ENCODE measurements at places on chromosomes 3 and 15.

DNA sequence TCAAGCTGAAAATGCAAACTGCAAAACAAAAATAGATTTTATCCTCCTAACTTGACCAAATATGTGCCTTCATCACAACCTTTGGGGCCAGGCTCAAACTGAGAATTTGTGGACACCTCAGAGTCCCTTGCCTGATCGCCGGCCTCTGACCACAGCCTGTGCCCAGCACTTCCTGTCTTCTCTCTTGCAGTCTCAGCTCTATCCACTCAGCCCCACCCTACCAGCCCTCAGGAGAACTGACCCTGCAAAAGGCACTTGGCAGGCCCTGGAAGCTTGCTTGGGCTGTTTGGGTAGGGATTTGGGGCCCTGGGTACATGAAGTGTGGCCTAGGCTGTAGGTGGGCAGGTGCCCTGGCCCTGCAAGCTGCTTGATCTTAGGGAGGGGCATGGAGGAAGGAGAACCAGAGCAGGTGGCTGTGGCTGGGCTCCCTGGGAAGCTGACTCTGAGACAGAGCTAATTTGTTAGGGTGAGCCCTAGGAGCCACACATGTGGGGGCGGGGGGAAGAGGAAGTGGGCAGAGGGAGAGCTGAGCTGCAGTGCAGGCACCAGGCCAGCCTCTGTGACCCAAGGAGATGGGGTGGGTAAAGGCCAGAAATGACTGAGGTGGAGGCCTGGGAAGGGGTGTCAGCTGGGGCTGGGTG lies 8.6 kb downstream of the CLEC3B start:
- no peak for DNase-seq

GRCh38 chr3:100482176-100482575 lies 10.2 kb upstream of the TMEM45A start:
- DNase-seq = no peak

- DNase-seq = peak; percentile 23
These were observed 92.8 kb downstream of the GOLIM4 start for GRCh38 chr3:168002786-168003368.

DNA sequence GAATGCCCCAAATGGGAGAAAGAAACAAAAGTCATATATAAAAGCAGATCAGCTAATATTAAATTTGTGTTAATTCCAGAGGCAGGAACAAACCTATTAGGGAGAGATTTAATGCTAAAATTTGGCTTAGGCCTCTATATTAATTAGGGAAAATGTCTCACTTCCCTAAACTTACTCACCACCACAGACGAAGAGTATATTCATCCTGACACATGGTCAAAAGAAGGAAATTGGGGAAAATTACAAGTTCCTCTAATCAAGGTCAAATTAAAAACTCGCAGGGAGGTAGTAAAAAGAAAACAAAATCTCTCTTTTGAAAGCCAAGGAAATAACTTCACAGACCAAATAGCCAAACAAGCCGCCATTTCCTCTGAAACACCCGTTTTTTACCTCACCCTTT lies 32.2 kb downstream of the GRM2 start:
- no peak for DNase-seq

GRCh38 chr3:50208677-50209344 lies 3.7 kb downstream of the SLC38A3 start:
- no peak for DNase-seq

DNA sequence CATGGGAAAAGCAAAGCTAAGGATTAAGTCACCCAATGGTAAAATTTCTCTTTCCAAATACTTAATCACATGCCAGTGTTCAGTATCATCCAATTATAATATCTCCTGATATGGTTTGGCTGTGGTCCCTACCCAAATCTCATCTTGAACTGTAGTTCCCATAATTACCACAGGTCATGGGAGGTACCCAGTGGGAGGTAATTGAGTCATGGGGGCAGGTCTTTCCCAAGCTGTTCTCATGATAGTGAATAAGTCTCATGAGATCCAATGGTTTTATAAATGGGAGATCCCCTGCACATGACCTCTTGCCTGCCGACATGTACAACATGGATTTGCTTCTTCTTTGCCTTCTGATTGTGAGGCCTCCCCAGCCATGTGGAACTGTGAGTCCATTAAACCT lies 26.1 kb upstream of the NMB start:
- DNase-seq = peak; percentile 19

DNA sequence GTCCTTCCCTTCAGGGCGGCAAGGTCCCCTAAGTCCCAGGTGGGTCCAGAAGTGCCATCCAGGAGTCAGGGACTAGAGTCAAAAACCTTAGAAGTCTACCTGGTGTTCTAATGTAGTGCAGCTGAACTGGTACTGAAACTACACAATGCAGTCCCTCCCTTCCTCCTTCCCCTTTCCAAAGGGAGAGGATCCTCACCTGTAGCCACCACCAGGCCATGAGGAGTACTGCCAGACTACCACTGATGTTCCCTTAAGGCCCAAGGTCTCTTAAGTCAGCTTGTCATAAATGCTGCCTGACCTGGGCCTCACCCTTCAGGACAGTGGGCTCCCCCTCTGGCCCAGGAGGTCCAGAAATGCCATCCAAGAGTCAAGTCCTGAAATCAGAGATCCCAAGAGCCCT lies 98.9 kb downstream of the ULK4 start:
- no peak for DNase-seq

- DNase-seq = no peak
These were observed 18.6 kb downstream of the TMEM266 start for GRCh38 chr15:76078285-76078877.

DNA sequence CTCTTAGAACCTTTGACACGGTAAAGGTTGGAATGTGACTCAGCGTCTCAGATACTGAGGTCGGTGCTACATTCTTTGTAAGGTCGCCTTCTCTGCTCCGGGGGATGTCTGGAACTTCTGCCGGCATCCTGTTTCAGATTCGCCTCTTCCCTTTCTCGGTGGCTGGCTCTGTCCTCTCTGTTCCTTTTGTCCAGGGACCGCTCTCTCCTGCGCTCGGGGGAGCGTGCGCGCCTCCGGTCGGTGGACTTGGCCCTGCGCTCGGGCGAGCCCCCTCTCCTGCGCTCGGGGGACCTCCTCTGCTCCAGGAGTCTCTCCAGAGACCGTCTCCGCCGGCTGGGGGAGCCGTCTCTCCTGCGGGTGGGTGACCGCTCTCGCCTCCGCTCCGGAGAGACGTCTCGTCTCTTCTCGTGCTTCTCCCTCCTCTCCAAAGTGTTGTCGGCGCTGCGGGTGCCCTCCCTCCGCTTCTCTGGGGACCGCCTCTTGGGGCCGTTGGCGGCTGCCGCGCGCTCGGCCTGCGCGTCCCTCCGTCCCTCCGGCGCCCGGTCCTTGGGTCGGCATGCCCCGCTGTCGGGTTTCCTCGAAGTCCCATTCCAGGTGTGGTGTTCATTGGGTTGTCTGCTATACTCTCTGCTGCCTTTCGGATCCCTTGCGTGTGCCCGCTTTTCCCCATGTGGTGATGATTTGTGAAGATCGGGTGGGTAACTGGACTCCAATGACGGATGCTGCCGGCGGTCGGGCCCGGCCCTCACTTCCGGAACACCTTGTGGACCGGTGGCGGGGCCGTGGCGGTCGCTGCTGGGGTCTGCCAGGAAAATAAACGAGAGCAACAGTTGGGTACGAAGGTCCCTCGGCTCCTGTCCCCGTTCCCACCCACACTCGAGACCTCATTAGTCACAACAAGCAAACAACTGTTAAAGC lies 668.8 kb upstream of the ADAMTS9 start:
- DNase-seq = no peak

GRCh38 chr3:10471054-10471688 lies 34.2 kb downstream of the ATP2B2 start:
- no peak for DNase-seq

DNA sequence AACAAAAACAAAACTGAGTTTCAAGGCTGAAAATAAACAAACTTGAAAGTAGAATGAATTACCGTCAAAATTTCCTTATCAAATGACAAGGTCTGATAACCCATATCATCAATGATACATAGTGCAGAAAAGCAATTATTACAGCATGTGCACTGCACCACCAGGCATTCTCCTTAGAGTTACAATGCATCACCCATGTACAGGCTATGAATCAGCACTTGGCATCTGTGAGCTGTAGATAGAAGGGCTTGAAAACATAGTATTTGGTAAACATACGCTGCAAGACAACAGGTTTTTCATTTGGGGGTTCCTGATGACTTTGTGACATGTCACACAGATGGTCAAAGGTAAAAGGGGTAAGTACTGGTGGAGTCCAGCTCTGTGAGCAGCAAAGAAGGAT lies 265.1 kb downstream of the CTNNB1 start:
- no peak for DNase-seq

- DNase-seq = no peak
These were observed 56.2 kb downstream of the ROPN1B start for GRCh38 chr3:126025116-126025729.

DNA sequence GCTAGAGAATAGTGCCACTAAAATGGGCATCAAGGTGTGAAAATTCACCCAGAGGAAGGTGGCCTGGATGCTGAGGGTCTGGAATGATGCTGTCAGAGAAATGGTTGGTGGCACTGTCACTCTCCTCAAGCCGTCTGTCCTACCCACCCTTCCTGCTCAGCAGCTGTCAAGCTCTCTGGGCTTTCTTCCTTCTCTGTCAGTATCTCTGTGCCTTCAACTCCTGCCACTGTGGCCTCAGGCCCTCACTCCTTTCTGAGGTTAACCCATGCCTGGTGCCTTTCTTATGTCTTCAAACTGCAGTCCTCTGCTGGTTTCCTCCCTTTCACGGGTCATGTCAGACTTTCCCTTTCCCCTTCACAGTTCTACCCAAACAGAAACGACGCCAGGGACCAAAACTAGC lies 4.4 kb downstream of the MYO5C start:
- no peak for DNase-seq

DNA sequence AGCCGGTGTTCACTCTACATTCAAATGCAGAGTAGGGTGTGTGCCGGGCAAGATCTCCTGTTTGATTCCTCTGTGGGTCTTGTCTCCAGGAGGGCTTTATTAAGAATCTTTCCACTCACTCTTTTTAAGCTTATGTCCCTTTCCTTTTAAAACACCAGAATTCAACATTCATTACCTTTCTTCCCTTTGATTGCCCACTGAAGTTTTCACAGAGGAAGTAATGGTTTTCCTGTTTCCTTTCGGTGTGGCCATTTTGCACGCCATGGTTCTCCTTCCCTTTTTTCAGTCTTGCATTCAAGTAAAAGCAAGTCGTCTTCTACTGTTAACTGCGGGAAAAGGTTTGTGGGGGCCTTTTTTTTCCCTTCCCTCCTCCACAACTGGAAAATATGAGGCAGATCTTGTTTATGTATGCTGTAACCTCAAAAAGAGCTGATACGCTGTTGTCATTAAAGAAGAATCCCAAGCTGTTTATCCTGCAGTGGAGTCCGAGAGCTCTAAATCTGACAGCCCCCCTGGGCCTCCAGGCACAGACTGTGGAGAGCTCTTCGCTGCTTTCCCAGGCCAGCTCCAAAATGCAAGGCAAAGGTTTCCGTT lies 40.5 kb downstream of the FILIP1L start:
- no peak for DNase-seq

- no peak for DNase-seq
These were observed 80.7 kb upstream of the GSK3B start for GRCh38 chr3:120174811-120175539.

DNA sequence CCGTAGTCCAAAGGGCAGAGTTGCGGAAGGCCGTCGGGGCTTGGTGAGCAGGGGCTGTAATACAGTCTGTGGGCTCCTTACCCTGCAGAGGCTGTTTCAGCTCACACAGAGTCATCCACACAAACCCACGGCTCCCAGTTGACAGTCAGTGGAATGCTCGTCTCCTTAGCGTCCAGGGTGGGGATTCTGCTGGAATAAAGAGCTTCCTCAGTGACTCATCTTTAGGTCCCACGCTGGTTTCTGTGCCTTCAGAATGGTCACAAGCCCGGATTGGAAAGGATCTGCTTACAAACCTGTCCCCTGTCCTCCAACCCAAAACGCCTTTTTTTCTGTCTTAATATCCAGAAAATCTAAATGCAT lies 201.3 kb upstream of the TPM1 start:
- DNase-seq = no peak

DNA sequence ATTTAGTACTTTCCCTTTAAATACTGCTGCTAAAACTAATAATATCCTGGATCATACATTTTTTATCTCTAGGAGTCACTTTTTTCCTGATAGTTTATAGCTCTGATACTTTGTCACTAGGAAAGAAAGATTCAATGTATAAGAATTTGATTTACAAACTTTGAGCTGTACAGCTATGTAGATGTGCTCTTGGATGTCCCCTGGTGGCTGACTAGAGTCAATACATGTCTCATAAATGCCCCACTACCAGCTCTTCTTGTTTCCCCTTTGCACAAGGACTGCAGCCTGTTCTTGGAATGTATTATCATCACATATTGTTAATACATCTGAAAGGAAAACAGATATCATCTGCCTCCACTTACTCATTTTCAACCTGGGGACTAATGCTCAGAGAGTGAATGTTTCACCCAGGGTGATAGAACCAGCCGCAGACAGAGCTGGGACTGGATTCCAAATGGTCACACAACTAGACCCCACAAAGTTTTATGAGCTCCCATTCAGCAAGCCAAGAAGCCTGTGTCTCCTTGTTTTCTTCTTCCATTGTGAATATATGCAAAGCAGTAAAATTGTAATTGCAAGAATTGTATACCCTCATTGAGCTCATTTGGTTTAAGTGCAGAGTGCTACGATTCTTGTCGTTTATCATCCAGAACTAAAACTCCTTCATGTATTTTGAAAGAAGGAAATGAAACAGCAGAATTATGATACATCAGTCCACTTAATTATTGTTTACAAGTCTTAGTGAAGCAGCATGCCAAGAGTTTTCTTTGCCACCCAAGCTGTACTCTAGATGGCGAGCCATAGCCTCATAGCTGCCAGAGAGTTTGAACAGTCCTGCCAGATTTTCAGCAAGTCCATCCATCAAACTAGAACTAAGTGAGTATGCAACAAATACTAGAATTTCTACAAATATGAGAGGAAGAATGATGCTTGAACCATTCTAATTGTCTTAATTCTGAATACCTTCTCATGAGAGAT lies 261.6 kb upstream of the LMCD1 start:
- DNase-seq = peak; percentile 11

GRCh38 chr3:185042312-185043050 lies 110.4 kb downstream of the C3orf70 start:
- no peak for DNase-seq

DNA sequence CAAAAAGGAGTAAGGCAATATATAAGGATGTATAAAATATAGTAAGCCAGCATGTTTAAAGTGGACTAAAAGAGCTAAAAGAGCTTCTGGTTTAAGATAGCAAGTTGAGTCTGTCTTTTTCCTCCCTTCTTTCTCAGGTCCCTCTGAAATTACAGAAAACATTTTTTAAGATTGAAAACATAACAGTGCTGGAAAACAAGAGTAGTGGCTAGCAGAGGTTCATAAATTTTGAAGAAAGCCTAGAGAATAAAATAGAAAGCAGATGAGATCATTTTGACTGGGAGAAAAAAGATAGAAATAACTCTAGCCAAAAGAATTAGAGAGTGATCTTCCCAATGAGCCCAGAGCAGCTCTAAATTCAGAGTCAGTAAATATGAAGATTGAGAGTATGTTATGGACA lies 41.9 kb downstream of the ATP8B4 start:
- no peak for DNase-seq

- DNase-seq = no peak
These were observed 120.3 kb downstream of the AKAP13 start for GRCh38 chr15:85500729-85501128.

DNA sequence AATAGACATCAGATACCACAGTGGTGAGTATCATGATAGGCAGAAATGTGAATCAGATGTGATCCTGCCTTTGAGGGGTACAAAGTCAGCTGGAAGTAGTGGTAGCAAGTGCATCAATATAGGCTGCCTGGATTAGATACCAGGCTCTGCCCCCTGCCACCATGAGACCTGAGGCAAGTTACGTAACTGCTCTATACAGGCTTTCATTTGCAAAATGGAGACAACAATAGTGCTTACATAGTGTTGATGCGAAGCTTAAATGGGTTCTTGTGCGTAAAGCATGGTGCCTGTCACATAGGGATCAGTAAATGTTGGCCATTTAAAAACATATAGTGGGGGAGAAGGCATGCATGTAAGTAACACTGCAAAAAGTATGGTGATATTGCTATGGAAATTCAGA lies 158.0 kb downstream of the RYR3 start:
- DNase-seq = no peak
